Panc1 (cell line): ENCODE measurements at places on chromosomes 5 and 9. TPM values are rescaled to one million over a fixed set of nuclear protein-coding genes. Genes with fewer than 3 reads are reported as not detected.

The HAVCR1 gene
- total RNA-seq = 0.36 TPM

The PCDHGC5 gene
- 0.36 TPM for total RNA-seq

DNA sequence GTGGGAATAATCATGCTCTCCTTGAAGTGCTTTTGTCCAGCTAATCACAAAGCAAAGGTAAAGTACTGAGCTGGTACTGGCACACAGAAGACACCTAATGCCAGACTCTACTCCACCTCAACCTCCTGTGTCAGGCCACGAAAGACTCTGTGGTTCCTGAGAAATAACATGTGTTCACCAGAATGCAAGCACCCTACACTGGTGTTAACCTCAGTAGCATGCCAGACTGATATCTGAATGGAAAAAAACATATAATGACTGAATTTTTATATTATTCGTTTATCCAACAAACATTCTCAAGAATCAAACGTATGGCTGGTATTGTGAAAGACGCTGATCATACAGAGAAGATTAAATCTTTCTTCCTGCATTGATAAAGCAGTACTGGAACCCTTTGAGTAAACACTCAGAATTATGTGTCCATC is 97.1 kb upstream of the IFNE start:
- DNase-seq = no peak

DNA sequence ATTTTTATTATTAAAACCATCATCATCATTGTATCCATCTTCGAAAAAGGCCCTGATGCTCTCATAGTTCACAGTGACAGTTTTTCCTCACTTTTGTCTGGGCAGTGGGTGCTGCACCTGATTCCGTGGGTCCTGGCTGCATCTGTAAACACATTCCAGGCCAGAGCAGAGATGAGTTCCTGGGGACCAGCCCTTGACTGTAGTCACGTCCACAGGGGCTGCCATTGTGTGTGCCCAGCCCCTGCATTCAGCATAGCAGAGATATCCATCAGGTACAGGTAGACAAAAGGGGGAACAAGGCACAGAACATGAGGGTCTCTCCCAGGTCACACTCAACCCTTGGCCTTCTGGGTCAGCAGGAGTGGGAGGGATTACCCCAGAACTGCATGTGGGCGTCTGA is 189.0 kb downstream of the NR3C1 start:
- DNase-seq = no peak

DNA sequence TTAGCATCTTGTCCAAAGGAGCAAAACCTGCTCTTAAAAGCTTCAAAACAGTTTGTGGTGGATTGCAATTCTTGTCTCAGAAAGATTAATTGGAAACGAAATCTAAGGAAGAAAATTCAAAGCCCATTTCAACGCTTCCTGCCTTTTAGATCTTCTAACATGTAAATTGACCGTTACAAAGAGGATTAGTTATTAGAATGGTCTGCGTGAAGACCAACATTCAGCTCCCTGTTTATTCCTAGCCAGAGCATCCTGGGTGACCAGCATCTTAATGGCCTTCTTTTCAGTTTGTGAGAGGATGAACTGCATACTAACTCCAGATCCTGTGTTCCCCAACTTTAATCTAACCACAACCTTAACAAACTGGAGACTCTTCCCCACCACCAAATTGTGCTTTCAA is 109.9 kb upstream of the SLC1A3 start:
- no peak for DNase-seq

DNA sequence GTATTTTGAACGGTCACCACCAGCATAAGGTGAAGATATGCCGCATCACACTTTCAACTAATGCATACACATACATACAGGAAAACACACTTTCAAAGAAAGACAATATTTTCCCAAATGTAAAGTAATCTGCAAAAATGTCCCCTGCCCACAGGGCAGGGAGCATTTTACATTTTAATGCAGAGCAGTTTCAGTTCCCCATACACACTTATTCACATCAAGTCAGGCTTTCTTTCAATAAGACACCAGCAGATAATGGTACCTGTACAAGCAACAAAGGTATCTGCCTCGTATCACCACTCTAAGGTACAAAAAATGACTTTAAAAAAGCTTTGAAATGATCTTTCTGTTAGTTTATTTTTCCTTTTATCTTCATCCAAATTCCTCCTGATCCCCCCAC is 247.1 kb upstream of the CCNG1 start:
- DNase-seq = no peak

The HSPB3 gene
- total RNA-seq = not detected
